ENCODE measurements at places on chromosomes 2 and 18.

- DNase-seq: no peak
Measured at GRCh38 chr2:113201496-113202304, 27.9 kb downstream of the PSD4 start.

DNA sequence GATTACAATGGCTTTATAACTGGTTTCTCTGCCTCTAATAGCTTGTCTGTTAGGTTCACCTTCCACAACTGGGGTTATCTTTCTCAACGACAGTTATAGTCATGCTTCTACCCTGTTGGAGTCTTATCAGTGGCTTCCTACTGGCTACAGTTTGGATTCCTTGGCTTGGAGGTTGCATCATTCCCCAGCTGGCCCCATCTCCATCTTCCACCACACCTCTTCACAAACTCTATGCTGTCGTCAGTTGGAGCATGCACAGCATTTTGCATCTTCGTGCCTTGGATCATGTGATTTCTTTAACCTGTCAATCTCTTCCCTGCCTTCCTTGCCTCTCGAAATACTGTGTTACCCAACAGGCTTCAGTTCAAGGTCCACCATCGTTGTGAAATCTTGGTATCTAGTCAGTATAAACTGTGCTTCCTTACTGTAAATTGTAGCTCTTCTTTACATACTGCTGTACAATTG, 316.3 kb upstream of the CXCR4 start:
- no peak for DNase-seq

DNA sequence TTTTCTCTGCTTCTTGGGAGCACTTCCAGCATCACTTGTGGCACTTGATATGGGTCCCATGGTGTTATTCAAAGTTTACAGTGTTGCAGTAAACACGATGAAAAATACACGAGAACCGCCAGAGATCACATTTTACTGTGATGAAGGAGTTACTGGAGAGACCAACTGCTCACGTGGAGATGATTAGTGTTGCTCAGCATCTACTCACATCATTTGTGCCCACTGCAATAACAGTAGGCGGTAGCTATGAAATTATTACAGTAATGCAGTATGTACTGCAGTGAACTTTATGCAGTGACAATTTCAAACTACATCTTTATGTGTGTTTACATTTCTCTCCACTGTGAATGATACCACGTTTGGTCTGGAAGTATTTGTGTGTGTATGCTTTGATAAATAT, 93.5 kb downstream of the SLC4A3 start:
- DNase-seq: no peak

GRCh38 chr2:12017499-12018157, 271.2 kb downstream of the LPIN1 start:
- no peak for DNase-seq

GRCh38 chr2:169778446-169778845, 20.2 kb upstream of the SSB start:
- no peak for DNase-seq

DNA sequence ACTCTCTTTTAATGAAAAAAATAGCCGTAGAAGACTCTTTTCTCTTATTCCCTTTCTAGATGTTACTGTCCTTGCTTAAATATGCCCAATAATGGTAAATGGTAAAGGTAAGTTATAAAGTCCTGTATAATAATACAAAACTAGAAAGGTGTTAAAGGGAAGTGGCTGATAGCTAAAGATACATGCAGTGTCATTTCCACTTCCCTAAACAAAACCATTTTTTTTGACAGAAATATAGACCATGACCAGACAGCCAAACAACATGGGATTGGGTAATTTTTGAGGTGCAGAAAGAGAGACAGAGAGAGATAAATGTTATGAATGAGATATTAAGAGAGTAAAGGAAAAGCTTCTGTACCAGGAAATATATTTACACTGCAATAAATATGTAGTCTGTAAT, 731.7 kb upstream of the REG3G start:
- no peak for DNase-seq

DNA sequence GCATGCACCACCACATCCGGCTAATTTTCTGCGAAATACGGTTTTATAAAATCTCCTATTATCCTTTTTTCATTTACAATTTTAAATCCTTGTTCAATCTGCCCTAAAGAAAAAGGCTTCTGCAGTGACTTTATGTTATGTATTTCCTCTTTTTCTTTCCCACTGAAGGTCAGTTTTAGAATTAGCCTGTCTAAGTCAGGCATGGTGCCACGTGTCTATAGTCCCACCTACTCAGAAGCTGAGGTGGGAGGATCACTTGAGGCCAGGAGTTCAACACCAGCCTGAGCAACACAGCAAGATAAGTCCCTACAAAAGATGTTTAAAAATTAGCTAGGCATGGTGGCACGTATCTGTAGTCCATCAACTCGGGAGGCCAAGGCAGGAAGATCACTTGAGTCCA, 39.8 kb upstream of the TNFRSF11A start:
- DNase-seq: no peak

DNA sequence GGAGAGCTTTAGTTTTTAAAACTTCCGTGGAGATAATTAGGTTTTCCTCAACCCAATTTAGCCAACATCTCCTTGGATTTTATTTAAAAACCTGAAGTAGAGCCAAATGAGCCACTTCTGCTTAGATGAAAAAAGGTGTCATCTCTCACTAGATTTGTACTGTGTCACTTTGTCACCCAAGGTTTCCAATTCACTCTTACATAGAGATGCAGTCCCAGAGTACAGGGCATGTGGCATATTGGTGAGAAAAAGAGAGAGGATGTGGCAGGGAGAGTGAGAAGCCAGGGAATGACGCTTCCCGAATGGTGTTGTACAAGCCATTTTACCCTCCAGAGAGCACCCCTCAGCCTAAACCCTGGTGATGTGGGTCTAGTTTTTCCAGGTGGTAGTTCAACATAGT, 44.4 kb upstream of the CTLA4 start:
- DNase-seq: no peak

DNA sequence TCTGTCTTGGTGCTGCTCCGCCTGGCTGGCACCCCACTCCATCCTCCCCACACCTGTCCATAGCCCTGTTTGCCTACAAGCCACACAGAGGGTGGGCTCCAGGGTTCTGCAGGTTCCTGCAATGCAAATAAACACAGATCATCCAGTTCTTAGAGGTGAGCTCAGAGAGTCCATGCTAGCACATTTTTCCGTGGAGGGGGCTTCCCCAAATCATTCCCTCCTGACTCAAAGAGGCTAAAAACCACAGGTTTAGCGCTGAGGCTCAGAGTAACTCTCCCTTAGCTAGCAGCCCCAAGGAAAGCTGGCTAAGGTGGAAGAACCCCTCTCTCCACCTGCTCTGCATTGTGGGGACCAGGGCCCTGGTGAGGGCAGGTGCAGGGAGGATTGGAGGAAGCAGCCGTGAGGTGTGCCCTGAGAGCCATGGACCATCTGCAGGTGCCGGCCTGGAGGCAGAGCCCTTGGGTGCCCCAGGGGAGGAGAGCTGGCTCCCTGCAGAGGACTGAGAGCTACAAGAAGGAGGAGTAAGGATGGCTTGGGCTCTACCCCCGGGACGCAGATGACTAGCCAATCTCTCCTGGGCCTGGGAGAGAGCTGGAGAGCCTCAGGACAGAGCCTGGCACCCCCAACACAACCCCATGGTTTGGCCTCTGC, 23.8 kb upstream of the TEX44 start:
- DNase-seq: no peak

- DNase-seq: no peak
Measured at GRCh38 chr2:172427990-172428831, 825 bp downstream of the ITGA6 start.

GRCh38 chr18:76130845-76131244, 364.2 kb downstream of the ZNF516 start:
- no peak for DNase-seq

- DNase-seq: no peak
Measured at GRCh38 chr2:164802095-164802707, 39.4 kb downstream of the COBLL1 start.

GRCh38 chr2:18740474-18740881, 151.1 kb upstream of the NT5C1B start:
- no peak for DNase-seq

GRCh38 chr2:107412209-107412904, 414.3 kb upstream of the RGPD4 start:
- no peak for DNase-seq

GRCh38 chr2:11482473-11483035, 16.6 kb upstream of the E2F6 start:
- DNase-seq: no peak

GRCh38 chr2:58195662-58196061, 45.5 kb downstream of the FANCL start:
- DNase-seq: no peak

GRCh38 chr2:111007757-111008688, 112.7 kb upstream of the BCL2L11 start:
- no peak for DNase-seq

GRCh38 chr2:178403671-178404306, 47.2 kb downstream of the PRKRA start:
- no peak for DNase-seq

DNA sequence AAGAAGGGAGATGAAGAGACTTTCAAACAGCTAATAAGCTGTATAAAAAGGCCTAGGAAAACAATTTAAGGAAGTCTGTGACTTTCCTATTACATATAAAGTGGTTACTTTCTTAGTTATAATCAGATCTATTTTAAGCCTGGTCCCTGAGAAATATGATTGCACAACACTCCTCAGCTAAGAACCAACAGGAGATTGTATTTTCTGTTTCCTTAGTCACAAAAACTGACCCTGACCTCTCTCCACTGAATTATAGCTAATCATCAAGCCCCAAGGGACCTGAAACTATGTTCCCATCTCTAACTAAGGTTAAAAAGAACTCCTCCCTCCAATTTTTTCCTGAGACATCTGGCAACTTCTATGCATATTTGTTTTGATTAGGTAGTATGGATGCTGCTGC, 106.9 kb downstream of the ROCK1 start:
- no peak for DNase-seq

DNA sequence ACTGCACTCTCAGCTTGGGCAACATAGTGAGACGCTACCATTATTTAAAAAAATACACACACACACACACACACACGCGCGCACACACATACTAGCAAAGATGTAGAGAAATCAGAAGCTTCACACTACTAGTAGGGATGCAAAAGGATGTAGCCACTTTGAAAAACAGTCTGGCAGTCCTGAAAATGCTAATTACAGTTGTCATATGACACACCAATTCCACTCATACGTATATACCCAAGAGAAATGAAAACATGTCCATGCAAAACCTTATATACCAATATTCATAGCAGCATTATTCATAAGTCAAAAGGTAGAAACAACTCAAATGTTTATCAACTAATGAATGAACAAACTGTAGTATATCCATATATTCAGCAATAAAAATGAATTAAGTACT, 90.3 kb downstream of the SLC25A12 start:
- DNase-seq: no peak

GRCh38 chr2:109647636-109648035, 33.5 kb downstream of the SOWAHC start:
- DNase-seq: no peak

DNA sequence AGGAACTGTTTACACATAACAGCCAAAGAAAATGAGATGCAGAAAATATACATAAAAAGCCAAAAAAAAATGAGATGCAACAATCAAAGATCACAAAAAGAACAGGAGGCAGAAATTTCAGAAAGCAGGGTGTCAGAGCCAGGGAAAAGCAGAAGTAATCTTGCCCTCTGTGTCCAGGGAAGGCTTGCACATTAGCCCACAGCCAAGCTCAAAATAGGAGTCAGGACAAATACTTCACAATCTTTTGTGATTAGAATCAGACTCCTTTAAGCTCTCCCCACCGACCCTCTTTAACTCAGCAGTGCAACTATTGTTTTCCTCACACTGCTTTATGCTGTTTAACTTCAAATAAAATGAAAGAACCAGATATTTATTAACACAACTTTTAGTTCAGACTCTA, 34.6 kb downstream of the IAH1 start:
- DNase-seq: no peak

DNA sequence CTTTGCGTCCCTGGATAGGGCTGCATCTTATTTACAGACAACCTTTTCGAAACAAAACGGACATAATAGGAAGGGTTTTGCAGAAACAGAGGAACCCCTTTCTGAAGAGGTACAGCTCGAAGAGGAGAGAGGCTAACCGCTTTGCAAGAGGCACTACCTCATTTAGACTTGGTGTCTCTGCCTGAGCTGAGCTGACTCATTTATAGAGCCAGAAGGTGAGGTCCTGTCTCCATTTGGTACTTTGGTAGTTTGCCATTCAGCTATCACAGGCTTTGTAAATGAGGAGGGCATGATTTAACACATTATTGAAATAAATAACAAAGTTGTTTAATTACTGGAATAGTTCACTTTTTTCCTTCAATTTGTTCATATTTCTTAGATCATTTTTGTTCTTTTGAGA, 2.2 kb upstream of the NXPH2 start:
- DNase-seq: no peak

GRCh38 chr2:88874063-88874657, 182.7 kb downstream of the RPIA start:
- DNase-seq: no peak

DNA sequence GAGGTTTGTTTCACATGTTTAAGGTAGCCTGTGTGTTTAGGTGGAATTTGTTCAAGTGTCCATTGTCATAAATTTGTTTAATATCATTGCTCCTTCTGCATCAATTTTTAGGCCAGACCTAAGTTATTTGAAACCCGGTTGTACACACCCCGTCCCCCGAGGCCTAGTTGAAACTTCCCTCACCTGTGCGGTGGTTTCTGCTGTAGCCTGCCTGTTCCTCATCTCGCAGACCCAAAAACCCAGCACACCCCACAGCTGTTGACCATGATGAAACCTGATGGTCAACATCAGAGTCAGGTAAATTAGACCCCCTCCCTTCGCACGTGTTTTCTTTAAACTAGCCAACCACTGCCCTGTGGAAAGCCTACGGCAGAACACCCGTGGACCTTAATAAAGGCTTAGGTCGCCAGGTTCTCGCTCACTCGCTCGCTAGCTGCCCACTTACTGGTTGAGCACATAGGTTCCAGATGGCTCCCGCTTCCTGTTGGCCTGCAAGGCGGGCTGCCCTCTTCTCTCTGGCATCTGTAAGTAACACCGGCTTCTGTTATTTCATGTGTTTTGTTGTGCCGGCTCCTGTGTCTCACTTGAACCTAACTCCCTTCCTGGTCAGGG, 64.4 kb downstream of the EML6 start:
- DNase-seq: no peak

- DNase-seq: no peak
Measured at GRCh38 chr2:171703574-171704347, 16.5 kb downstream of the DYNC1I2 start.

GRCh38 chr2:121524685-121525425, 5.8 kb upstream of the RNU4ATAC start:
- DNase-seq: no peak

DNA sequence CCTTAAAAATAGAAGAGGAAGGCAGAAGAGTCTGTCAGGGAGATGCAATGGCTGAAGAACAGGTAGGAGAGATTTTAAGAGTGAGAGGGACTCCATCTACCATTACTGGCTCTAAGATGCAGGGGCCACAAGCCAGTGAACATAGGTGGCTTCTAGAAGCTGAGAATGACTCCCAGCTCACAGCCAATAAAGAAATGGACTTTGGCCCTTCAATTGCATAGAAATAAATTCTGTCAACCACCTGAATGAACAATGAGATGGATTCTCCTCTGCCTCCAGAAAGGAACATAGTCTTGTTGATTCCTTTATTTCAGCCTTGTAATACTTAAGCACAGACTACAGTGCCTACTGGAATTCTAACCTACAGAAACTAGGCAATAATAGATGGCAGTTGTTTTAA, 603.3 kb upstream of the NXPH2 start:
- DNase-seq: no peak

Data from hippocampal formation (tissue), 2 donors.